ENCODE measurements at places on chromosomes 2 and 18.
A peak's percentile ranks its signal among the peaks of the same experiment; 100 is the strongest.

DNA sequence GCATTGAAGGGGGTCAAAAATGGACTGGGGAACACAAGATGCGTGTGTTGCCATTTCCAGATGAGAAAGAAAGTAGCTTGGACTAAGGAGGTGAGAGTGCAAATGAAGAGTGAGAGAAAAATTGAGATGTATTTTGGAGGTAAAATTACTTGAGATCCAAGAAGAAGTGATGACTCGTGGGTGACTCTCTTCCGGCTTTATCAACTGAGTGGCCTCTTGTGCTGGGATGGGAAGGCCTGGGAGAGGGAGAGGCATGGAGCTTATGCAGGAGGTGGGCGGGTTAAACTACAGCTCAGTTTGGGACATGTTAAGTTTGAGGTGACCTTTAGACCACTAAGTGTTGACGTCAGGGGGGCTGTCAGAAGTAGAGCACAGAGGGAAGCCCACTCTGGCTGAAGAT lies 34.9 kb downstream of the SULT1C2 start:
- no peak for DNase-seq

- DNase-seq = no peak
Observed at GRCh38 chr2:28399956-28400355, 7.3 kb downstream of the FOSL2 start.

GRCh38 chr2:168087401-168087800 lies 160.0 kb downstream of the STK39 start:
- no peak for DNase-seq

GRCh38 chr18:24397131-24397693 lies 412 bp downstream of the OSBPL1A start:
- DNase-seq = peak; percentile 26

DNA sequence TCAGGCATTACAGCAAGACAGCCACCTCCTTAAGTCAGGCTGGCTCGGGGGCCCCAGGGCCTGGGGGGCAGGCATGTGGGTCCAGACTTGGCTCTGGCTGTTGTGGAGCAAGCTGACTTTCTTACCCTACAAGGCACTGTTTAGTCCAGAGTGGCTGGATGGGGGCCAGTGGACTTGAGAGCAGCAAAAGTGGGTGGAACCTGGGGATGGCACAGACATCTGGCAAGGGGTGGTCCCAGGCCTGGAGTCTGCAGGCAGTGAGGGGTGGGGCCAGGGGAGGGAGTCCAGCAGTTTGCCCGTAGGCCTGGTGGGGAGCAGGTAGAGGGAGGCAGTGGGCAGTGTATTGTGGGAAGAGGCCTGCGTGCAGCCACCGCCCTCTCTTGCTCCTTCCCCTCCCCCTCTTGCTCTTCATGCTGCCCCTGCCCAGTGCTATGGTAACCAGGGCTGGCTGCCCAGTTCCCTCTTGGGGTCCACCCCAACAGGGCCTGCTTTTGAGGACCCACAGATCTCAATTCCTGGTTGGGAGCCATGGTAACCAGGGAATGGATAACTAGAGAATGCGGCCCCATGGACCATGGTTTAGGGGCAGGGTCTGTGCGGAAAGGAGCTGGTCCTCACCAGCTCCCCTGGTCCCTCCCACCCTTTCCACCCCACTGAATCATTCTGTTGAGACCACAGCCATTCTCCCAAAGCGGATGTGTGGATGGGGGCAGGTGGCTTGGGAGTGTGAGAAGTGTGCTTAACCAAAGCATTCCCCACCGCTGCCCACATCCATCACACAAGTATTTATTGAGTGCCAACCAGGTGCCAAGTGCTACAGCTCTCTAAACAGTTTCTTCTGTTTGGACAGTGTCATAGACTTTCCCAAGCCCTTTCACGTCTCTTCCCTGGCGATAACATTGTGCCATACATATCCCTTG lies 19.3 kb downstream of the SPEG start:
- no peak for DNase-seq

GRCh38 chr2:17538022-17538843 lies 2.3 kb upstream of the VSNL1 start:
- no peak for DNase-seq

GRCh38 chr2:71457923-71458322 lies 4.6 kb downstream of the DYSF start:
- no peak for DNase-seq
